MCF 10A (cell line): ENCODE measurements at places on chromosomes 1 and 21. TPM values are rescaled to one million over a fixed set of nuclear protein-coding genes. Genes with fewer than 3 reads are reported as not detected.

- peak; percentile 60 for DNase-seq
These were observed 442.3 kb downstream of the GPATCH2 start for GRCh38 chr1:217188280-217189237.

GRCh38 chr1:218867941-218868626 is 305.6 kb upstream of the LYPLAL1 start:
- no peak for DNase-seq

DNA sequence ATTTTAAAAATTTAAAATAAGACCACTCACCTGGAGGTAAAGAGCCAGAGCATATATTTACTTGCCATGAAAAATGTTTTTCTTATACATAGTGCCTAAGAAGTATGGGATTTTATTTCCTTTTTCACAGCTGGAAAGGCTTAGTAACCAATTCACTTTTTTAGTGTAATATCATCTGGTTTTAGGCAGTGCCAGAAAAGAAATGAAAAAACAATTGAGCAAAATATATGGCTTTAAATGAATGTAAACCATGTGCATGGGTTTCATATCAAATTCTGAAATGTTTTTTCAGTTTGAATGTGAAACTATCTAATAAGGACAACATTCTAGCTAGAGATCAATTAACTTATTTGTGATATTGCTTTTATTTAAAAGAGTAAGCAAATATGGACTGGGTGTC is 672.4 kb upstream of the ADAMTS5 start:
- no peak for DNase-seq

Gene NMNAT2
- total RNA-seq: 4.7 and 10.8 TPM in 2 replicates

DNA sequence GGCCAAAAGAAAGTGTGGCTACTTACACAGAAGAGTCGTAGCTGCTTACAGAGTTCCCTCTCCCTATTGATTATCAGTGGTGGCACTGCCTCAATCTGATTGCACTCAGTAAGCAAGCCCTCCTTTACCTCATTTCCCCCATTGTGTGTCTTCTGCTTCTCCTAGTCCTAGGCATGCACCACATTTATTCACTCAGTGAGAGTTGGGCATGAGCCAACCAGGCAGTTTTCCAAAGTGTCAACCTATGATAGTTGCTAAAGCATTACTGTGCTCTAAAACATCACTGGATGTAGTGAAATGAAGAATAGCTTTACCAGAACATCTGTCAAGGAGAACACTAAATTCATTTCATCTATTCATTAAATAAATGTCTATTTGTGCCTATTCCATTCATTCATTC is 19.3 kb downstream of the GJA5 start:
- DNase-seq: no peak

Gene RAB42
- total RNA-seq: not detected in 2 replicates

DNA sequence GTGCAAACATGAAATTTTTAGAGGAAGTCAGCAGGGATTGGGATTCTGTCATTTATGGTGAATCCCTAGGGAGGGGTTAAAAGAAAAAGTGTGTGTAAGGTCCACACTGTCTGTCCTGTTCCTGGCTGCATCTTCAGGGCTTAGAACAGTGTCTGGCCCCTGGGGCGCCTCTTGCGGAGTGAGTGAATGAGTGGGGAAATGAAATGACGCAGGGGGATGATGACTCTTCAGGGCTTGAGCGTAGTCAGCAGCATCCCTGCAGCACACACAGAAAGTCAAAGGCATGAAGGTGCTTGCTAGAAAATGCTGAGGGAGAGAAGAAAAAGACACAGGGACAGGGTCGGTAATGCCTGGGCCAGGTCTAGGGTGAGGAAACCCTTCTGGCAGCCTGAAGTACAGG is 57.8 kb downstream of the PGBD5 start:
- DNase-seq: peak; percentile 100

Gene SNIP1
- 26.4 and 32.0 TPM in 2 replicates for total RNA-seq

DNA sequence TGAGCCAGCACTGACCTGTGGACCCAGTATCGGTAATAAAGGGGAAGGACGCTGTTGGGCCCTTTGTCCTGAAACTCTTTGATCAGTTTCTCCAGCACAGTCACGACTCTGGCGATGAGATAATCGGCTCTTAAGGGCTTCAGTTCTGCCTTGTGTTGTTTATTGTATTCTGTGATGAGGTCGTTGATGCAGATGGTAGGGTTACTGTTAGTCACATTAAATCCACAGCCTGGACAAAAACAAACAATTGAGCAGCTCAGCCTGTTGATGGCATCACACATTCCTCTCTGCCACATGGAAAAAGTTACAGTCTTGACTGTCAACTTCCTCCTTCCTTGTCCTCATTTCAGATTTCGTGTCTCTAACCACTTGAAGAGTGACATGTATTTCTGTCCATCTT is 57.6 kb downstream of the SIM2 start:
- DNase-seq: no peak

DNA sequence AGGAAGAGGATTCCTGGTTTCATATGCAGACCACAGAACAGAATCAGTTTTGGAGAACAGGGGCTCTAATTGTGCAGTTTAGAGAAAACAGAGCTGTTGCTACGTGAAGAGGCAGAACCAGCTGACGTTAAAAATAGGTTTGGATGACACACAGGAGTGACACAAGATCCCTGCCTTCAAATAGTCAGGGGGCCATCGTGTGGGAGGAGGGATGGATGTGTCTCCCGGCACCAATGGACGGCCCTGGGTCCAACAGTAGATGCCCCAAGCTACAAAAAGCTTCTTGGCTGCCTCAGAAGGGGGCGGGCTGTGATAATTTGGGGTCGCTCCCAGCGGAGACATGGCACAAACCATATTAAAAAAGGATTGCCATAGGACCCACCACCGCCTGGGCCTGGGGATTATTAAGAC is 87.8 kb downstream of the MRPL37 start:
- DNase-seq: no peak

GRCh38 chr1:25361901-25362300 is 23.8 kb downstream of the TMEM50A start:
- no peak for DNase-seq

Gene KCNJ9
- total RNA-seq: 0.07 TPM in 1 of 2 replicates, not detected in the other

Gene LRRC8D
- 42.0 and 43.7 TPM in 2 replicates for total RNA-seq

Gene ENAH
- total RNA-seq: 346 and 420 TPM in 2 replicates

DNA sequence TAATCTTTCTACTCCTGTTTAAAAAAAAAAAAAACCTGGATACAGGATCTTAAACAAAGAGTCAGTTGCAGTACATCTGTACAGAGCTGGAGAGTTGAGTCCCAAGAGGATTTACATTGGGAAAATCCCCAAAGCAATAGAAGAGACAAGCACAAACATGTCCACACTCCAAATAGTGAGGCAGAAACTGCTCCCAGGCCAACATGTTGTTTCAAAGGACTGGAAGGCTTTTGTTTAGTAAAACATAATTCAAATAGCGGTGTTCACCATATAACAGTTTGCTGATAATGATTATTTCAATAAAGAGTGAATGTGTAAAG is 425.4 kb downstream of the ADGRL2 start:
- DNase-seq: peak; percentile 91

Gene YY1AP1
- 78.6 and 88.5 TPM in 2 replicates for total RNA-seq

- peak; percentile 89 for DNase-seq
These were observed 668.2 kb downstream of the KIF26B start for GRCh38 chr1:245822996-245823395.

GRCh38 chr1:212606395-212607205 is 2.0 kb upstream of the ATF3 start:
- DNase-seq: peak; percentile 49

Gene CFAP45
- total RNA-seq: 0.32 and 0.40 TPM in 2 replicates

DNA sequence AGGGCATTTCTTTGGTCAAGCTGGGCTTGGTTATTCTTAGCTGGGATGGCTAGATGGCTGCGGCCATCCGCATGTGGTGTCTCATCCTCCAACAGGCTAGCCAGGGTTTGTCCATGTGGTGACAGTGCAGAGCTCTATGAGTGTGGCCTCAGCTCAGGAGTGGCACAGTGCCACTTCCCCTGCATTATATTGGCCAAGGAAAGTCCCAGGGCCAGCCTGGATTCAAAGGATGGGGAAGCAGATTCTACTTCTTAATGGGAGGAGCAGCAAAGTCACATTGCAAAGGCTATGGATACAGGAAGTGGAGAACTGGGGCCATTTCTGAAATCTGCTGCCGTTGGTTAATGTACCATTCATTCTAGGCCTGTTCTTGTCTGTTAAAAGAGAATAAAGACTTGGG is 34.4 kb downstream of the STUM start:
- DNase-seq: no peak

Gene RUNX1
- 86.2 and 102 TPM in 2 replicates for total RNA-seq

Gene UBL4B
- not detected in 2 replicates for total RNA-seq

GRCh38 chr1:230222678-230223077 is 155.6 kb downstream of the GALNT2 start:
- no peak for DNase-seq

- DNase-seq: no peak
These were observed 182.0 kb upstream of the C21orf91 start for GRCh38 chr21:18000981-18001686.

GRCh38 chr1:165152109-165152508 is 204.4 kb downstream of the LMX1A start:
- DNase-seq: no peak

Gene NTNG1
- 0.44 TPM in 1 of 2 replicates, not detected in the other for total RNA-seq

Gene OR14K1
- not detected in 2 replicates for total RNA-seq

Gene REN
- not detected in 2 replicates for total RNA-seq

DNA sequence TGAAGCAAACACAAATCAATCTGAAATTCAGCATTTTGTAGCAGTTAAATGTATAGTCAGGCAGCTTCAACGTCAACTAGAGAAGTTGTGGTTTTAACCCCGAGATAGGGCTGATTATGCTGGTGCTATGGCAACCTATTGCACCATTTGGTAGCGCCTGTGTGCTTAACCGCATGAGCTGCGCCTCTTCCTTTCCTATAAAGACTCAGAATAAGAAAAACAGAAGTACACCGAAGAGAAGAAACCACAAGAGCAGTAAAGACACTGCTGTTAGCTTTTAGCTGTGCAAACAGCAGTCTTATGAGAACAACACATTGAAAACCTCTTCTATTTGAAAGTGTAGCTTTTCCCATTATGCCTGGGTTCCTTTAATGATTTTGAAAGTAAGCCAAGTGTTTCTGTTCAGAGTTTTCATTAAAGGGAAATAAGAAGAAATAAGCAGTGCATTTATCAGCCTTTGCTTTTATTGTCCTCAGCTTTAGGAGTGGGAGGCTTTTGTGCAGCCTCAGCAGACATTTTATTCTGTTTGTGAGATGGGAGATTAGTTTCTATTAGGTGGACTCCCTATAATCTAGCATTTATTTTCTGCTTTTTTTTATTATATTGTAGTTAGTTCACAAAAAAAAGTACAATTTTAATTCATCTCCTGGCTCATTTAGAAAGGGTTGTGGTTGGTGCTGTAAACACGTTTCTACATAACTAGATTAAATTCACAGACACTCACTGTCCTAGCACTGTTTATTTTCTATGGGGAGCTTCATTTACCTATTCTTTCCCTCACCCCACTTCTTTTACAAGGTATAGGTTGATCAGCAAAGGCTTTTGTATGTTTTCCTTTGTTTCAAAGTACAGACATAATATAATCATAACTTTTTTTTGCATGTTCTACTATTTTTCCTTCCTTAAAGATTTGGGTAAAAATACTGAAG is 43.3 kb downstream of the PTPRC start:
- DNase-seq: peak; percentile 94

Gene RPS8
- total RNA-seq: 2,454 and 2,713 TPM in 2 replicates

Gene INKA2
- total RNA-seq: 3.5 and 6.6 TPM in 2 replicates

DNA sequence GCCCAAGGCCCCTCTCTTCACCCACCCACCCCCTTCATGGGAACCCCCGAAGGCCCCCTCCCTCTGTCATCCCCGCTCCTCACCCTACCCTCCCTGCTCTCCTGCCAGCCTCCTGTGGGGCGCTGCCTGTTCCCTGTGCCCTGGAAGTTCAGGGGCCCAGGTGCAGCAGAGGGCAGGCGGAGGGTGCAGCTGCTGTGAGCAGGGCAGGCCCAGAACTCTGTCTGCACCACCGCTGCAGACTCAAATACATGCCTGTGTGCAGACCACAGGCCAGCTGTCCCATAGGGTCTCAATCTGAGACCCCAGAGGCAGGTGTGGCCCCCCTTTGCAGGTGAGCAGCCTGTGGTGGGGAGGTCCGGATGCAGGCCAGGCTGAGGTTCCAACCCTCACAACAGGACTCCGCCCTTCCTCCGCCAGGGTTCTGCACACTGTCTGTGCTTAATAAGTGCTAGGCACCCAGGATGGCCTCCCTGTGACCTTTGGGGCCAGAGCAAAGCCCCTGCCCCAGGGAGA is 62.5 kb downstream of the WNT9A start:
- DNase-seq: no peak

Gene PPIE
- total RNA-seq: 44.8 and 45.8 TPM in 2 replicates

Gene ZNHIT6
- 24.7 and 31.3 TPM in 2 replicates for total RNA-seq

Gene AQP10
- not detected in 2 replicates for total RNA-seq

Gene ALPL
- total RNA-seq: not detected in 2 replicates

DNA sequence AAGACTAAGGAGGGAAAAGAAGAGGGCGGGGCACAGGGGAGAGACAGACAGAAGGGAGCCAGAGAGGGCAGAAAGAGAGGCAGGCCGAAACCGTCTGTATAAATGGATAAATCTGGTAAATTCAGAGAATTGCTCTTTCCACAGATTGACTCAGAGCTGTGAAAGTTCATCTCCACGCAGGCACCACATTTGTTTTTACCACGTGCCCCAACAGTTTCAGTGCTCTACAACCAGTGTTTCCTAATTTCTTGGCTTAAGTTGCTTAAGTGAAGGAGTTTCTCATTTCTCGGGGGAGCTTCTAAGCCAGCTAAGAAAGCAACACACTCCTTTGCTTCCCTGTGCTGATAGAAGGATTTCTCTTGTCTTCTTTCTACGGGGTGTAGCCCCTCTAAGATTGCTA is 87.1 kb downstream of the ENAH start:
- no peak for DNase-seq

DNA sequence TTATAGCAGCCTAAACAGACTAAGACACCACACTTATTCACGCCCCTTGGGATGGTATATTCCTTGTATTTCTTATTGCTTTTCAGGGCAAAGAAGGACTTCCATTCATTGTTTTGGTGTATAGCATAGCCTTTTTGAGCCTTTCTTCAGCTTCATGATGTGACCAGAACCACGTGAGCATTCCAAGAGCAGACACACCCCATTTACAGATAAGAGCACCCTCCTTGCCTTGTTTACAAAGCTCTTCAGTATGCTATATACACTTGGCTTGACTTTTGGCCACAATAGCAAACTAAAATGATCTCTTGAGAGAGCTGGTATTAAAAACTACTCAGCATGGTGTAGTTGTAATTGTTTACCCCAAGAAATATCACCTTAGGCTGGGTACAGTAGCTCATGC is 78.7 kb downstream of the PIK3R3 start:
- DNase-seq: no peak

DNA sequence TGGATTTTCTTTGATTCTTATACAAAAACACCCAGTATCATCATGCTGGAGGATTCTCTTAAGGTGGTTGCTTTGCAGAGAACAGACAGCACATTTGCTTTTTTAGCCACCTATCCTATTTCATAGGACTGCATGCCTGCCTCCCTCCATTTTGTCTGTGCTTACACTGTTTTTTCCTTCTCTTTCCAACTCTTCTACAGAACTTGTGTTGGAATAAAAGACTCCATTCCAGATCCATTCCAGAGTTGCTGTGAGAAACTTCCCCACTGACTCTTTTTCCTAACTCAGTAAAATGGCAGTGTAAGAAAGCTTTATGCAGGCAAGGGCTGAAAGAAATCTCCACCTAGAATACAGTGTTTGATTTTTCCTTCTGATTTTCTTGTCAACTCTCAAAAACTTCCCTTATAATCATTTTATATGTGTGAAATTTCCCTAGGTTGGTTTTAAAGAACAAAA is 5.2 kb upstream of the ARID1A start:
- DNase-seq: no peak

Gene LGR6
- 0.32 and 0.56 TPM in 2 replicates for total RNA-seq

GRCh38 chr1:237873487-237874211 is 17.1 kb downstream of the ZP4 start:
- peak; percentile 100 for DNase-seq

Gene CFH
- total RNA-seq: 21.3 and 31.6 TPM in 2 replicates
